ENCODE measurements at places on chromosomes 4 and X. TPM values are rescaled to one million over a fixed set of nuclear protein-coding genes. Genes with fewer than 3 reads are reported as not detected.

The NDP gene
- 0.84 TPM for polyA plus RNA-seq

The FAM184B gene
- polyA plus RNA-seq = 0.18 TPM

GRCh38 chr4:88892646-88893045 lies 164.3 kb downstream of the FAM13A start:
- no peak for DNase-seq

GRCh38 chrX:76202471-76202870 lies 29.6 kb downstream of the PBDC1 start:
- DNase-seq = no peak

- peak; percentile 6 for DNase-seq
Measured at GRCh38 chrX:37350034-37350365, 836 bp downstream of the PRRG1 start.

- no peak for DNase-seq
Measured at GRCh38 chrX:110086916-110087484, 84.1 kb downstream of the TMEM164 start.

DNA sequence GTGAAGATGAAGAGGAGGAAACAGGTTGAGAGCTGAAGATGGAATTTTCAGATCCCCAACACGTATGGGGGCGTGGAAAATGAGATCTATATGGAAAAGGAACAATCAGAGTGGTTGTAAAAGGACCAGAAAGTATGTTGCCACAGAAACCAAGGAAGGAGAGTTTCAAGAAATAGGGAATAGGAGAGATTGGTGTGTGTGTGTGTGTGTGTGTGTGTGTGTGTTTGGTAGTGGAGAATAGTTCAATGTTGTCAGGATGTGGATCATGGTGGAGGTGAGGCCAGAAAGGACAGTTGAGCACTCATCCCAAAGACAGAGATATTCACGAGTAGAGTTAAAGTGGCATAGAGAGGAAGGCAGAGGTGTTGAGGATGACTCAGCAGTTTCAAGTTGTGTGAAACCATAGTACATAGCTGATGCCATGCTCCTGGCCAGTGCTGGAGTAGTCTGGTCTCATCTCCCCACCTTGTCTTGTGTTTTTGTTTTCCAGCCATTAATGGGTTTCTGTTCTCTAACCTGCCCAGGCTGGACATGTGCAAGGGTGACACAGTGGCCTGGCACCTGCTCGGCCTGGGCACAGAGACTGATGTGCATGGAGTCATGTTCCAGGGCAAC lies 36.1 kb downstream of the HEPH start:
- no peak for DNase-seq

DNA sequence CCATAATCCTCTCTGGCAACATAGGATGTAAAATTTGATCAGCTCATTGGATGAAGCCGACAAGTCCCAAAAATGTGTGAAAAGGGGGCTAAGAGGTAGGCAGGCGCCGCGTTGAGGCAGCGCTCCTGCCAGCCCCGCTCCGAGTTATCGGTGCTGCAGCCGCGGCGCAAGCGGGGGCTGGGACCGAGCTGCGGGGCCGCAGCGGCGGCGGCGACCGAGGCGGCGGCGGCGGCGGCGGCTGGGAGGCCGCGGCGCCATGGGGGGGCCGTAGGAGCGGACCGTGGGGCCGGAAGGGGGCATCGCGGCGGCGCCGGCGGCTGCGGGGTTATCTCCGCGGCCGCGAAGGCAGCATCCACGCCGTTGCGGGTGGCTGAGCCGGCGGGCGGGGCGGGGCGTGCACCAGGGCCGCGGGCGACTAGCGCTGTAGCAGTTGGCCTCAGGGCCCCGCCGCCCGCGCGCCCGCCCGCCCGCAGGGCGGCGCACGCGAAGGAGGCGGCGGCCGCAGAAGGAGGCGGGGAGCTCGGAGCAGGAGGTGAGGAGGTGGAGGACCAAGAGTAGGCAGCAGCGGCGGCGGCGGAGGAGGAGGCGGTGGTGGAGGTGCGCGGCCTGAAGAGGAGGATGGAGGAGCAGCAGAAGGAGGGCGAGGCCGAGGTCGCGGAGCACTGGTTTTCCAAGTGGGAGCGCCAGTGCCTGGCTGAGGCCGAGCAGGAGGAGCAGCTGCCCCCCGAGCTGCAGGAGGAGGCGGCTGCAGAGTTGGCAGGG lies 126.0 kb upstream of the CXorf66 start:
- no peak for DNase-seq

Measured in right lung (tissue), 10 donors.